ENCODE measurements at places on chromosomes 7 and 10.
A peak's percentile ranks its signal among the peaks of the same experiment; 100 is the strongest.

DNA sequence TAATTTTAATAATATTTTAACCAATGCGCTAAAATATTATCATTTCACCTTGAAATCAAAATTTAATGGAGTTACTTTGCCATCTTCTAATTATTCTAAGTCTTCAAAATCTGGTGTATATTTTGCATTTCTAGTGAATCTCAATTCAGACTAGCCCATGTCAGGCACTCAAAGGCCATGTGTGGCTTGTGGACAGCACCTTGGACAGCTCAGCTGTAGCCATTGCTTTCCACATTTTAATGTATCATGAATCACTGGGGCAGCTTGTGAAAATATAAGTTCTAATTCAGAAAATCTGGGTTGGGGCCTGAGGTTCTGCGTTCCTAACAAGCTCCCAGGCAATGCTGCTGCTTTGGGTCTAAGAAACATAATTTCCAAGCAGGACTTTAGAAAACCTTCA, 57.2 kb downstream of the MGAM2 start:
- DNase-seq: no peak

DNA sequence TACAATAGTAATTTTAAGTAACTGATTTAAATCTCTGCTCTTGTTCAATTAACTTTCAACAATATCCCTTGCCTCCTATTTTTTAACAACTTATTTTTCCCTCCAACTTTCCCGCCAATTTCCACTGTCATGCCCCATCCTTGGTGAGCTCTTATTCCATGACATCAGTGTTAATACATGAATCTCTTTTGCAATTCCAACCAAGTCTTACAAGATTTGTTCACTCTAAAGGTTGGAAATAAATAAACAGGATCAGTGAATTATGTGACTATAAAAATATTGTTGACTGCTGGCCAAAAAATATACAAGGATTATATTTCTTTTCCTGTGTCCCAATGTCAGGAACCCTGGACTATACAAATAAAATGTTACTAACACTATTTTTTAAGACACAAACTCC, 21.0 kb upstream of the AGMO start:
- DNase-seq: no peak

DNA sequence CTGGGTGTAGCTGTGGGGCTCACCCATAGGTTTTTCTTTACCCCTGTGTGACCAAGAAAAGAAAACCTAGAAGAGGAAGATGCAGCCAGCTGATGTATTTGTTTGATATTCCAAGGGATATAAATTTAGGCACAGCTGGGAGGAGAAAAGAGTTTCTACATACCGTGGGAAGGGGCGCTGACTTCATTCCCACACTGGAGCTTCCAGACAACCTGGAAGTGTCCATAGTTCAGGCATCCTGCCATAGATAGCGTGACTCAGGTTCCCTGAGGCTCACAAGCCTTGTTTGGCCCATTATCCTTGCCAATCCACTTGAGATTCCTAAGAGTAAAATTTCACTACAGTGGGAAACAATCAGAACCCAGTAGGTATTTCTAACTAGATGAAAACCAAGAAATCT, 371.7 kb upstream of the NRP1 start:
- DNase-seq: no peak

GRCh38 chr7:149021725-149022062, 6.6 kb downstream of the PDIA4 start:
- DNase-seq: no peak

- DNase-seq: no peak
Observed at GRCh38 chr10:131982796-131983195, 1.1 kb upstream of the BNIP3 start.

DNA sequence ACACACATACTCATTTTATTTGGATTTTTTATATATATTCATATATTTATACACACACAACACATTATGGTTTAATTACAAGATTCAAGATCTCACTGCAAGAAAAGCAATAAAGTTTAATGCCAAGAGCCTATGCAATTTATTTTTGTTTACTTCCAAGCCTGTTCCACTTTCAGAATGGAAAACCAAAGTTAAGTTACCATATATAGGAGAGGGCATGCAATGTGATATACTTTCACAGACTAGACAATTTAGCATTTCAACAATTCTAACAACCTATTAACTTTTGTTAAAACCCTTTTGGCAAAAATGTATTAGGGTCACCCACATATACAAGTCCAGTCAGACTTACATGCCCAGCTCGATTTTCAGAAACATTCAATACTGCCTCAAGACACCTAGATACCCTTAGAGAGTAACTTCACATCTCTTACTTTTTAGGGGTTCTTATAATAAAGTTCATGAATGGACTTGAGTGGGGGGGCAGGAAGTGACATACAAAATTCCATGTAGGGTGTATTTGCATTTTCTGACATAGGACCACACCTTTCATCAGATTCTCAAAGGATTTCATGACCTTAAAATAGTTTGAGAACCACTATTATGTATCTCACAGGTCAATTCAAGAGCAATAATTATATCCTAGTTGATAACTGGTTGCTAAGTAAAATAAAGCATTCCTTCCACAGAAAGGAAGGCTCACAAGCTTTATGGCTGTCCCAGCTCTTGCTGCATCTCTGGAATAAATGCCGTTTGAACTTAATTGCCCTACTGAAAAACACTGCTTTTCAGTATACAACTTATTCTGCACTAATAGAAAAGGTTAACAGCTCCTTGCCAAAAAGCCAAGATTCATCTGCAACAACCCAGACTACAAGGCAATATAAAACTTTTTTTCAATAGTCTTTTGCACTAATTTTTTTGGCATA, 2.5 kb downstream of the P4HA1 start:
- DNase-seq: no peak

GRCh38 chr7:9023675-9024294, 590.4 kb downstream of the NXPH1 start:
- DNase-seq: no peak

GRCh38 chr7:1169409-1170368, 9.7 kb upstream of the ZFAND2A start:
- DNase-seq: peak; percentile 82

DNA sequence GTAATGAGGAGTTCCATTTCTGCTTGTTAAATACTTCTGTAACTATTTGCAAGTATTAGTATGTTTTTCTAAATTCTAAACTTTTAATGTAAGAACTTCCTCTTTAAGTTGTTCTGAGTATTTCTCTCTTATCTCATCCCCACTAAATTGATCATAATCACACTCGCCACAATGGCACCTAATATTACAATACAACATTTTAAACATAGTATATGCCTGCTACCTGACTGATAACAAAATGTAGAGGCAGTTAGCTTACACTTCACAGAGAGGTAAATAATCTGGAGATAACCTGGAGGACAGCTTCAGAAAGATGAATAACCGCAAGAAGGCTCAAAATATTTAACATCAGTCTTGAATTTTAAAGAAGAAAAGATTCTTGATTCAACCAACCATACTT, 48.6 kb downstream of the HIBADH start:
- DNase-seq: no peak

DNA sequence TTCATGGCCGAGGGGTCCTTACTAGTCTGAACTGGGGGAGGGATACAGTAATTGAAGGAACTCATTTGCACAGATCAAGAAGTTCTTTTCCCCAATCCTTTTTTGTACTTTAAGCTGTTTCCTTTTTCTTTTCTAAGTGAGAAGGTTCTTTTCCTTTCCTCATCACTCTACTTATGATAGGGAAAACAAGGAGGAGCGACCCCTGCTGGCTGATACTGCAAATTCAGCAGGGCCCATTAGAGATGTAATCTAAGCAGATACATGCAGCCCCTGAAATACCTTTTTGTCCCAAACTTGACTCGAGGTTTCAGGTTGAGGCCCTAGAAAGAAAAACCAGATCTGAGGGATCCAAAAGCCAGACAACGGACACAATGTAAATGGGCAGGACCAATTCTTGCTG, 305.5 kb downstream of the DNAJB9 start:
- DNase-seq: no peak

DNA sequence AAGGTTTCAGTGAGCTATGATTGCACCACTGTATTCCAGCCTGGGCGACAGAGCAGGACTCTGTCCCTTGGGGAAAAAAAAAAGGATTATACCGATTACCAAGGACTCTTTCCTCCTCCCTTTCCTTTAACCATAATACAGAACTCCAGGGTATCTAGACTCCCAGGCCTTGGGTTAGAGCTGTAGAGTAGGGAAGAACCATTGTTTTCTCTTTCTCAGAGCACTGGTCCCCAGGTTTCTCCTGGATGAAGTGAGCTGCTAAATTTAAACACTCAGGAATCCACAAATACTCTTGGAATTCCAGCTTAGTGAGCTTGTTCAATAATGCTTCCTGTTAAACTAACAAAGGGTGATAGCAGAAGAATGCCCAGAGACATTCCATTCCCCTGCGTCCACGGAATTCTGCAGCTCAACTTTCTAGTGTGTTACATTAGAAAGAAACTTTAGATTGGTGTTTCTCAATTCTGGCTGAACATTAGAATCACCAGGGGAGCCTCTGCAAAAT, 14.6 kb upstream of the RPEL1 start:
- DNase-seq: no peak

GRCh38 chr10:49608166-49609005, 1.7 kb upstream of the SLC18A3 start:
- no peak for DNase-seq

DNA sequence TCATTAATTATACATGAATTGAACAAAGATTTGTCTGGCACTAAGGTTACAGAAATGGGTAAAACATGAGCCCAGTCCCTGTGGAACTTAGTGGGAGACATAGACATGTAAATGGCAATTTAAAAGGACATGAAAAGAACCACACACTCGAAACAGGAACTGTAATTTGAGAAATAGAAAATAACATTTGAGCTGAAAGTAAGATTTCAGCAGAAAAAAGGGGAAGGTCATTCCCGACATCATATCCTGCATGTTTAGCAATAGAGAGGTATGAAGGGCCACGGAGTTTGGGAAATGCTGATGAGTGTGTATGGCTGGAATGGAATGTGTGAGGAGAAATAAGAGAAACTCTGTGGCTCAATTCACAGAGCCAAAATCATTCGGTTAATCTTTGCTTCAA, 175.4 kb upstream of the AHR start:
- no peak for DNase-seq

GRCh38 chr7:816751-817671, 15.3 kb upstream of the SUN1 start:
- no peak for DNase-seq

- peak; percentile 27 for DNase-seq
Observed at GRCh38 chr10:6647811-6648526, 67.9 kb upstream of the PRKCQ start.

Data from stimulated activated CD8-positive, alpha-beta memory T cell treated with anti-CD3 and anti-CD28 coated beads, Interleukin-7, amount 100 ng/mL, for 1 hour (primary cell).